ENCODE measurements at places on chromosomes 13 and 19.

DNA sequence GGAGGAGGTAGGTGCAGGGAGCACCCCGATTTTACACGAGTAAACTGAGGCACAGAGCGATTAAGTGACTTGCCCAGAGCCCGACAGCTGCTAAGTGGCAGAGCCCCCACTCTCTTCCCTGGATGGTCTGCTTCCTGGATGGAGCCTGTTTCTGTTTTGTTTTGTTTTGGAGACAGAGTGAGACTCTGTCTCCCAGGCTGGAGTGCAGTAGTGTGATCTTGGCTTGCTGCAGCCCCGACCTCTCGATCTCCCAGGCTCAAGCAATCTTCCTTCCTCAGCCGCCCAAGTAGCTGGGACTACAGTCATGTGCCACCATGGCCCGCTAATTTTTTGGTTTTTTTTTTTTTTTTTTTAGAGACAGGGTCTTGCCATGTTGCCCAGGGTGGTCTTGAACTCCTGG, 17.3 kb downstream of the BICRA start:
- DNase-seq: no peak

- DNase-seq: no peak
Measured at GRCh38 chr13:36033035-36033434, 98.1 kb downstream of the DCLK1 start.

- DNase-seq: no peak
Measured at GRCh38 chr13:46559272-46559805, 6.4 kb downstream of the LRCH1 start.

DNA sequence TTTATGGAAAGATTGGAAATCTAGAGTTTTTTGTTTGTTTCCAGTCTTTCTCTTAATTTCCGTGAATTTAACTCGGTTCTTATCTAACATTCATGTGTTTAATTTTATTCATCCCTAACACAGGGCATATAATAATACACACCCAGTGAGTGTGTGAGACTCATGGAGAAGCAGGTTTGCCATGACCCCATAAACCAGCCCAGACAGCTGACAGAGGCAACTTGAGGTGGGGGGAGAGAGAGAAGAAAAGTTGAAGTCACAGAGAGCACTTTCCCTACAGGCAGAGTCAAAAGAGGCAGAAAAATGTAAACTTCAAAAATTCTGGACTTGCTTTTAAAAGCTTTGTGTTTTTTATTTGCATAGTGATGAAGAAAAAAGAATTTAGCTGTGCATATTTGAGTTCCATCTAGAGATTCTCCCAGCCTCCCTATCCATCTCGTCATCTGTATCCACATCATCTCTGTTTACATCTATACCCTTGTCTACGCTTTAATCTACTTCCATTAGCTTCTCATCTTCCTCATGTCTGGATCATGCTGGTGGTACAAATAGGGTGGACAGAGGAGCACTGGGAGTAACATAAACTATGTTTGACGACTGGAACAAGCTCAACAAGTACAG, 60.2 kb downstream of the THSD1 start:
- no peak for DNase-seq

DNA sequence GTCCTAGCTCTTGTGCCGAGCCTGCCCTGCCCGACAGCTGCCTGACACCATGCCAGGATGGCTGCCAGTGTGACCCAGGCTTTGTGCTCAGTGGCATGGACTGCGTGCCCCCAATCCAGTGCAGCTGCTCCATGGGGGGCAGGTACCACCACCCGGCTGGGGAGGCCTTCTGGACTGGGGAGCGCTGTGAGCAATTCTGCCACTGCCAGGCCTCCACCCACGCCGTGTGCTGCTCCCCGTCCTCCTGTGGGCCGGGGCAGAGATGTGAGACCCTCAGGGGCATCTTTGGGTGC, 9.4 kb upstream of the FXYD3 start:
- DNase-seq: no peak

GRCh38 chr13:103078158-103078557, 11.9 kb upstream of the SLC10A2 start:
- DNase-seq: no peak

- DNase-seq: no peak
Measured at GRCh38 chr19:51116736-51117286, 7.9 kb upstream of the SIGLEC9 start.

DNA sequence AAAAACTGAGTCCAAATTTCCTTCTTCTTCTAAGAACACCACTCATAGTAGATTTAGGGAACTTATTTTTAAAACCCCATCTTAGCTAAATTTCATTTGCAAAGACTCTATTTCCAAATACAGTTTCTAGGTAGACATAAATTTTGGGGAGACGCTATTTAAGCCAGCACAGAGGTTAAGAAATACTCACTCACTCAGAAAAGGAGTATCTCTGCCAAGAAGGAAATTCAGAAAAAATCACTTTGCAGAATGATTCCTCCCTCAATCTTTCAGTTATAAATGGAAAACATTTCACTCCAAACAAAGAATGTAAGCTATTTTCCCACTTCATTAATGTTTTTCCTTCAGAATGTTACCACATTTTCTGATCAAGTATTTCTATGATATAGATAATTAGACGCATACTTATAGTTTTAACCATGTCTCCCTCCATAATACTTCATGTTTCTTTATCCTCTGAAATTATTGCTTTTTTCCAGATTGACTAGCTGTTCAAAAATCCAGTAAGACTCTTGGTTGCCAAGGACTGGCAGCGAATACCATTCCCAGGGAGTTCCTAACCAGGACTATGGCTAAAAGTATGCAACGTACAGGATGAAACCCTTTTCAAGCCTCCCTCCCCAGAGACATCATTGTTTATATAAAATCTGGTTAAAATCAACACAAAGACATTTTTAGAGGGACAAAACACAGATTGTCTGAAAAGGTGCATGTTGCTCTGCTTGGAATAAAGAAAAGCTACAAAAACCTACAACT, 52.5 kb upstream of the RXFP2 start:
- DNase-seq: no peak

DNA sequence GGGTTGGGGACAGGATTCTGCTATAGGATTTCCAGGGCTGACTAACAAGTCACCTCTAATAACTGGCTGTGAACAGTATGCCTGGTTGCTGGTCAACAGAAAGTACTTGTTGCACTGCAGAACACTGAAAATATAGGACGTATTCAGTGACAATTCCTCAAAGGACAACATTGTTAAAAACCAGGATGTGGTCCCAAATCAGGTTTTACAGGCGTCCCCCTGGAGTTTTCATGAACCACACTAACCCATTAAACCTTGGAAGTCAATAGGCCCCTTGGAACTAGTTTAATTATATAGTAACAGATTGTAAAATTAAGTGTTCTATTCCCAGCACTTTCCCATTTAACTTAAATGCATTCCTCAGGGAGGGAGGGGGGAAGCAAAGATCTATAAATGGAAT, 495.4 kb downstream of the TBC1D4 start:
- peak; percentile 19 for DNase-seq

GRCh38 chr19:48635263-48635965, 1.8 kb downstream of the DBP start:
- DNase-seq: peak; percentile 54

- peak; percentile 91 for DNase-seq
Measured at GRCh38 chr19:883661-884211, 9.3 kb downstream of the MED16 start.

DNA sequence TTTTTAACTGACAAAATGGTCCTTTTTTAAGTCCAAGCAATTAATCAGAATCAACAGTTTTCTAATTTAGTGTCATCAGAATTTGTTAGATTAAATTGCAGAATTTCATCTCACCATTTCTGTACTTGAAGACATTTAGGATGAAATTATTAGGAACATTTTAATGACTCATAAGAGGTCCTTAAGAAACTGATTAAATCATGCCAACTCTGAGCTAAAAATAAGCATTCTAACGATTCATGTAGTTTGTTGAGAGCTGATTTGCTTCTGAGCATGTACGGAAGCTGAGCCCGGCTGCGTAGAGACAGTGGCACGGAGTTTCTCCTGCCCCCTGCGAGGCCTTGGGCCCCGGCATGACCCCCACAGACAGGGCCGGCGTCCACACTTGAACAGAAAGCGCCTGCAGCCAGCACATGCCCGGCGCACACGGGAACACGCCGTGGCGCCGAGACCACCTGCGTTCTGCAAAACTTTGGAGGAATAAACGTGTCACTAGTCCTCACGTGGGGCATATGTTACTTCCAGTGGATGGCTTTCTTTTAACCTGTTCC, 89.7 kb upstream of the MCF2L start:
- DNase-seq: no peak

GRCh38 chr13:39561971-39562370, 41.0 kb downstream of the LHFPL6 start:
- DNase-seq: peak; percentile 46

- peak; percentile 92 for DNase-seq
Measured at GRCh38 chr19:55088543-55089341, 13.1 kb downstream of the EPS8L1 start.

DNA sequence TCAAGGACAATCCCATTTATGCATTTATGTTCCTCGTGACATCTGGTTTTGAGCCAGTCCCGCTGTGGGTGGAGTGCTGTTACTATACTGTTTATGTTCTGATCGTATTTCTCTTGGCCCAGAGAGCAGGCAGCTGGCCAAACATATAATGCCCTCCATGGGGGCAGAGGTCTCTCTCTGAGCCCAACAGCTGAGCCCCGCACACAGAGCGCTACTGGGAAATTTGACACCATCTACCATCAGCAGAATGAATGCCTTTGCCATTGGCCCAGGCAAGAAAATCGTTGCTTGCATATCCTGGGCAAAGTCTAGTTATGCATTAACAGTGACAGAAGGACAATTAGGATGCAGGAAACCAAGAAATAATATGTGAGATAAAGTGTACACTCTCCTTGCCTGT, 126.8 kb upstream of the CACNA1A start:
- DNase-seq: peak; percentile 58

DNA sequence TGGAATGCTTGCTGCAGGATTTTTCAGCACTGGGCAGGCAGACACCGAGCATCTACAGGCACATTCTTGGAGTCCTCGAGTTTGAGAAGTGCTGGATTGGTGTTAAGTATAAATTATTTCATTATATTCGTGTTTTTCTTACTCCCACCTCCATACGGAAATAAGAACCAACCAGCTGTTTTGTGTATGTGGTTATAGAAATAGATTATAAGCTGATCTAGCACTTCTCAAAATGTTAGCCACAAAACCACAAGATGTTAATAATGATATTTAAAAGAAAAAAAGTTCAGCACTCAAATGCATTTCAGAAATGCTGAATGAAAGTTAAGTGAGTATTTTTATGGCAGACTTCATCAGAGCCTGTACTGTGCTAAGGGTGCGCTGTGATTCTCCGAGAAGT, 24.0 kb upstream of the TEX29 start:
- no peak for DNase-seq

DNA sequence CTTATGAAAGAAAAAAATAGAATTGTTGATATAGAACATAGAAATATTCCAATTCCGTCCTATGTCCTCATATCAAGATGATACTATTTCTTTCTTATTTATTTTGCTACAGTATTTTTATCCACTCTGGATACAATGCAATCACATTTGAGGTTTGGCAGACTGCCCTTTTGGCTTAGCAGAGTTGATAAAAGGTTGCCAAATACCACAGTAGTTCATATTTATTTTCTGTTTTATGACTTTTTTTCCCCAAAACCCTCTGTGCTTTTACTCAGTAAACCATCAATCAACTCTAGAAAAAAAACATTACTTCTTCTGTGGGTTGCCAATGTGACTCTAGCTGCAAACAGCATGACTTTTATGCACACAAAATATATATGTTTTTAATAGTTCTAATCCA, 424.5 kb downstream of the PCDH9 start:
- DNase-seq: peak; percentile 38

- DNase-seq: peak; percentile 59
Measured at GRCh38 chr19:17997969-17998826, 9.8 kb upstream of the ARRDC2 start.

DNA sequence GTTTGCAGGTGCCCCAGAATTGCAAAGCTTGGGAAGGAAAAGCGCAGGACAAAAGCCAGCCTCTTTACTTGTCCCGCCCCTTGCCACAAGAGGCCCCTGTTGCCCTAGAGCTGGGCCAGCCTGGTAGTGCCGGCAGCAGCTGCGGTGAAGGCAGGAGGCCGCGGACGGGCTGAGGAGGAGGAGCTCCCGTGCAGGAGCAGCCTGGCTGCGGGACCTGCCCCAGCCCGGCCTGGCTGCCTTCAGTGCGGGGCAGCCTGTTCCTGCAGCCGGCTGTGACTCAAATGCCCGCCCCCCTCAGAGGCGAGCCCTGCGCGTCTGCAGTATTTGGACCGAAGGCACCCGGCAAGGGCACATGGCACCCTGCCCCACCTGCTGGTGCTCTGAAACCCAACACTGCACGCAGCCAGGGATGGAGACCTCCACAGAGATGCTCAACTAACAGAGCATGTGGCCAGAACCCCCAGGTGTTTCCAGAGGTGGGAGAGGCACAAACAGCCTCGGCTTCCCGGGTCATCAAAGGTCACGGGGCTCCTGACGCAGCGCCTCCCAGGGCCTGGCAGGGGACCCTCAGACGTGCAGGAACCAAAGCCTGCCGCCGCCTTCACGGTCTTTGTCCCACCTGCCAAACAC, 29.7 kb downstream of the NAXD start:
- DNase-seq: peak; percentile 29

GRCh38 chr19:14496834-14497227, 904 bp upstream of the GIPC1 start:
- DNase-seq: no peak

DNA sequence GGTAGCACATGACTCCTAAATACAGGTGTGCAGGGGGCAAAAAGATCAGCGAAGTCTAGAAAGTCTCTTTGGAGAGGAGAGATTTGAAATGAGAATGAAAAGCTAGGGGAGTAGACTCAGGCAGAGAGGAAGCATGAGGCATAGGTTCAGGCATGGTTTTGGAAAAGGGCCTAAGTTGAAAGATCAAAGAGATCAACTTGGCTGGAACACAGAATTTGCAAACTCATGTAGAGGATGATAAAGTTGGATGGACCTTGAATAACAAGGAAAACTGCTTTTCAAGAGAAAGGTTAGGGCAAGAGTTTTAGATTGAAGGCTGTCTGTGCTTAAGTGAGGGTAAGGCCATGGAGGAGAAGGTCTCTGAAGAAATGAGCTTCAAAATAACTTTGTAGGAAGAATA, 47.4 kb upstream of the UBAC2 start:
- peak; percentile 37 for DNase-seq

GRCh38 chr19:7229735-7230134, 64.5 kb downstream of the INSR start:
- DNase-seq: no peak

GRCh38 chr13:63983366-63983765, 2567.7 kb upstream of the PCDH20 start:
- DNase-seq: no peak

GRCh38 chr13:44865722-44866410, 123.4 kb downstream of the NUFIP1 start:
- DNase-seq: no peak
